Glutamatergic neuron (in vitro differentiated cells): ENCODE measurements at places on chromosomes 7 and 10. TPM values are rescaled to one million over a fixed set of nuclear protein-coding genes. Genes with fewer than 3 reads are reported as not detected.

DNA sequence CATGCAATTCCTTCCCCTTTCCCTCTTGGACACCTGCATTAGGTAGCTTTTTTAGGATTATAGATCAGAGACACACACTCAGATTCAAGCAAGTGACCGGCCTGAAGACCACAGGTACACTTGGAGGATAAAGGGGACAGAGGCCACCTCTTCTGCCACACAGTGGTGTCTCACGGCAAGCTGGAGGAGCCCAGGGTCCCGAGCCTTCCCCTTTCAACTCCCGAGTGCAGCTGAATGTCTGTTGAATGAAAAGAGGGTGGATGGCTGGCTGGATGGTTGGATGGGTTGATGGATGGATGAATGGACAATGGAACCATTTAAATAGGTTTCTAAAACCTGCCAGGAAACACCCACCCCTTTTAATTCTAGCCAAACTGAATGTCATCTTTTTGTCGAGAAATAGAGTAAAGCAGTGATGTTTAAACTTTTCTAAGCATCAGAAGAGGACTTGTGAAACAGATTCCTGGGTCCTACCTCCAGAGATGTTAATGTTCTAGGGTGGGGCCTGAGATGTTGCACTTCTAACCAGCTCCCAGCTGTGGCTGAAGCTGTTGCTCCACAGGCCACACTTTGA, 49.2 kb upstream of the ZMIZ1 start:
- no peak for DNase-seq
- H3K4me1 ChIP-seq: peaks cover 9% of the 10 kb centered on the region
- H3K27me3 ChIP-seq: peaks cover 6% of the 10 kb centered on the region
- H3K27ac ChIP-seq: no peak overlapping the region
- no peak overlapping the region for H3K4me3 ChIP-seq

GRCh38 chr10:92490387-92490786, 83.5 kb downstream of the IDE start:
- H3K4me3 ChIP-seq: no peak overlapping the region
- no peaks in the 10 kb centered on the region for H3K36me3 ChIP-seq
- no peak for DNase-seq
- peaks cover 5% of the 10 kb centered on the region for H3K4me1 ChIP-seq

Gene BEND7
- 3.1 TPM for total RNA-seq

GRCh38 chr10:49834976-49835375, 72.9 kb upstream of the OGDHL start:
- H3K4me3 ChIP-seq: no peak overlapping the region
- no peak for DNase-seq
- no peaks in the 10 kb centered on the region for H3K36me3 ChIP-seq
- H3K27ac ChIP-seq: no peak overlapping the region
- H3K27me3 ChIP-seq: no peaks in the 10 kb centered on the region

DNA sequence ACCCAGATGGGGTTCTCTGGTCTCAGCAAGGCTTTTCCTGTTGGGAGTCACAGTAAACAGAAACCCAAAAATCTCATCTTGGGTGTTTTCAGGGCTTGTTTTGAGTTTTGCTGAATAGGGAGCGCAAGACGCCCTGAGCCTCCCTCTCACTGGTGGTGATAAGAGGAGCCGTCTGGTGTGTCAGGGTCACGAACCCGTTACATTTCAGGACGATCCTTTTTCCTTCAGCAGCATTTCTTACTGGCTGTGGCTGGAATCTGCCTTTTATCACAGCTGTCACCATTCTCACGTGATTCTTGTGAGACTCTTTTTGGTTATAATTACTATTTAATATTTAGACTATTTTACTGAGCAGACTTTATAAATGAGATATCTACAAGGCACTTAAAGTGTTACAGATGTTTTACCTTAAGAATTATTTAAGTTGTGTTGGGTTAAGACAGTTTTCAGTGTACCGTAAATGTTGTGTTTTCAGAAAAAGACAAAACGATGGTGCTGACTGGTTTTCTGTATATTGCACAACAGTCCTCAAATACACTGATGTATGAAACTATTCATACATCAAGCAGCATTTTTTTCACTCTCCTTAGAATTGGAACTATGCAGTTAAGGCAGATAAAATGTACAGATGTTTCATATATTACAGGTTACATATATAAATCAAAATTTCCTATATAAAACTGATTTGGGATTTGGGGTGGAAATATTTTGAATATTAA, 2.2 kb upstream of the GET4 start:
- DNase-seq: no peak
- peak overlapping the region; percentile 91 for H3K27ac ChIP-seq
- no peak overlapping the region for H3K4me3 ChIP-seq
- peaks cover 24% of the 10 kb centered on the region for H3K4me1 ChIP-seq

Gene EMX2
- total RNA-seq: 0.47 TPM

DNA sequence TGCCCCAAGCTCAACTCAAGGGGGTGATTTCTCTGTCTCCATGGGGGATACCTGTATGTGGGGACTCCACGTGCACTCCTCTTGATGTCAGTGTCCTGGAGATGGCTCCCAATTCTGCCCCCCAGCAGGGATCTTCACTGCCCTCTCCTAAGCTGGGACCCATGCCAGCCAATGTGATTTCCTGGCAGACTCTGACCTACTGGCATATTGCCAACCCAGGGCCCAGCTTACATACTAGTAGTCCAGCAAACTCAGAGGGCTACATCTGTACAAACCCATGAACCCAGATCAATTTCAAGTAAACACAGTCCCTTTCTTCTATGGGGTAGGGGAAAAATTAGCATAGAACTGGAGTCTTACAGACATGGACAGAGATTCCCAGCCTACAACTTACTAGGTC, 26.2 kb upstream of the BMPR1A start:
- H3K4me1 ChIP-seq: peaks cover 2% of the 10 kb centered on the region
- no peak for DNase-seq
- no peak overlapping the region for H3K4me3 ChIP-seq
- peaks cover 5% of the 10 kb centered on the region for H3K27me3 ChIP-seq

DNA sequence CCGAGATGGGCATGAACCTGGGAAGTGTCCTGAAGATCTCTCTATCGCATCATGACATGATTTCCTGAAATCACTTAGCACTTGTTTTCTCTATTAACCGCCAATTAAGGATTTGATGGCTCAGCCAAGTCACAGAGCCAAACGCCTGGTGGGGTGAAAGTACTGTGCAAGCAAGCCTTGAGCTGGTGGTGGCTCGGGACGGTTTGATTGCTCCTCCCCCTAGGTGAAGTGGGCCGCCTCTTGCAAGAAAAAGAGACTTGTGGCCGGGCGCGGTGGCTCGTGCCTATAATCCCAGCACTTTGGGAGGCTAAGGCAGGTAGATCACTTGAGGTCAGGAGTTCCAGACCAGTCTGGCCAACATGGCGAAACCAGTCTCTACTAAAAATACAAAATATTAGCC, 50.3 kb downstream of the COL26A1 start:
- no peak overlapping the region for H3K4me3 ChIP-seq
- no peak overlapping the region for H3K27ac ChIP-seq
- H3K36me3 ChIP-seq: peaks cover 25% of the 10 kb centered on the region

GRCh38 chr10:126309228-126309883, 78.9 kb downstream of the ADAM12 start:
- peaks cover 6% of the 10 kb centered on the region for H3K36me3 ChIP-seq
- H3K27me3 ChIP-seq: peaks cover 3% of the 10 kb centered on the region
- no peaks in the 10 kb centered on the region for H3K4me1 ChIP-seq
- no peak overlapping the region for H3K4me3 ChIP-seq

DNA sequence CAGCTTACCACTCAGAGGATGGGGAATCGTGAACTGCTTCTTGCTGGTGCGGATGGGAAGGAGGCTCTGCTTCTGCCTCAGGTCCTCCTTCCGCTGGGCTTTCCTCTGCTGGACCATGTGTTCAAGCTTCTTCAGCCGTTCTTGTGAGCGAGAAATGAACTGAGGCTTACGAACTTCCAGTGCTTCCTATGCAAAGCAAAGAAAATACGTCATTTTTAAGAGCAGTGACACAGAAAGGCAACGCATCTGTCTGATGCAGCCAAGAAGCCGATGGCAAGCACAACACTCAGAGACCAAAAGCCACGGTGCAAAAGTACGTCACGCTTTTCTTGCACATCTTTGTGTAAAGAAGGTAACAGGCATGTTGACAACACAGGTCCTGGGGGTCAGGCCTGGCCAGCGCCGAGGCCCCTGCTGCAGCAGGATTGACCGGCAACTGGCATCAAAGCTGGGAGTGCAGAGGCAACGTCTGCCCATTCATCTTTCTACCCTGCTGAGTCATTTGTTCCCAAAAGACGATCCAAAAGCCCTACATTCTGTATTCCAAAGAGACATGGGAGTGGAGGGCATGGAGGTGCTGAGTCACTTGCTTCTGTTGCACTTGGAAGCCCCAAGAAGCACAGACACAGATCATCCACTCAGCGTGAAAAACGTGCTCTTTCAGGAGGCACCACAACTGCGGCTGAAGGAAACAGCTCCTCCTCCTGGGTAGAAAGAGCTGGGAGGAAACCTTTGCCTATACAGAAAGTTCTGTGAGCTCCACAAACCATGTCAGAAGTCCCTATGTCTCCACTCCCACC, 71.0 kb upstream of the ADAM12 start:
- peaks cover 4% of the 10 kb centered on the region for H3K4me1 ChIP-seq
- H3K27me3 ChIP-seq: peaks cover 4% of the 10 kb centered on the region
- no peak overlapping the region for H3K27ac ChIP-seq
- no peak for DNase-seq

DNA sequence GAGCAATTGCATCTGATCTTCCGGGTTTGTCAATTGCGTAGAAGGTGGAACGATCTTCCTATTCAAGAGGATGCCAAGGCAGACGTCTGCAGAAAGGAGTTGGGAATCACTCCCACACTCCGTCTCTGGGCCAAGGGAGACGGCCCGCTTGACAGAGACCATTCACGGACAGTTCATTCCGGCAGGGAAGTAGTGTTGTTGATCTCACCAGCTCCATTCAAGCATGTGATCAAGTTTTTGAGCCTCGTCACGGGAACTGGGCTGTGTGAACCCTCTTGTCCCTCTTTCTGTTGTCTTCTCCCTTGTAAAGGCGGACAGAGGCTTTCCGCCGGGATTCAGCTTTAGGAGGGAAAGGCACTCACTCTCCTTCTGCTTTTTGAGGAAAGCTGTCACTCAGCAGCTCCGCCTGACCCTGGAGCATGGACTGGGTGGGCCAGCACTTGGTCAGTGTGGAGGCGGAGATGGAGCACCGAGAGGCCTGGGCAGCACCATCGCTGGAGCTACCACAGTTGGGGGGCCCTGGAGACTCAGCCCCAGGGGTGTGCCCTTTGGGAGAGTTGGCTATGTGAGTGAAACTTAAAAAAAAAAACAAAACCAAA, 44.9 kb downstream of the SPDYE5 start:
- no peaks in the 10 kb centered on the region for H3K4me1 ChIP-seq
- no peaks in the 10 kb centered on the region for H3K36me3 ChIP-seq
- DNase-seq: no peak
- H3K27ac ChIP-seq: no peak overlapping the region

DNA sequence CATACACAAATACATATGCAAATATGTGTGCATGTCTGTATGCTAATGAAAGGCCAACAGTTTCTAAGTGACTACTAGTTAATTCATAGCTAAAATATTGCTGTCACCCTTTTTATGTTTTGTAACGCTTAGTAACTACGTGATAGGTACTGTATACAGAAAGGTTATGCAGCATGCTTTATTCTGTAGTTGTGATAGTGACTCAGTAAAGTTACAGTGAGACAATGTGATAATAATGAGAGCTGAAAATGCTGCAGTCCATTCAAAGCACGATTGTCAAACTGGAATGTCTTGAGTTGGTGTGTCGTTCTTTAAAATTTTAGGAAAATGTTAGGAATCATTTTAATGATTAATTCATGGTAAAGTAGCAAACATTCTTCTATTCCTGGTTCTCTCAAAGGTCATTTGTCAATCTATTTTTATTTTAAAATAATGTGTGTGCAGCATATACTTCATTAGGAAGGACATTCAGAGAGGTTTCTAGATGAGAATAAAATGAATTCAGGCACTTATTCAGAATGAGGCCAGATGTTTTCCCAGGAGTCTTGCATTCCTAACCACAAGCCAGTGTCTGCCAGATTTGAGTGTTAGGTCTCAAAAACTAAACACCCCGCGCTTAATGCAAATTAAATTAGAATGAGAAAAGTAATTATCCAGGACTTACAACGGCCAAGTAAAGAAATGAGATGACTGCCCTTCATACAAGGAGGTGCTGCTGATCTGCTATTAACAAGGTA, 408.8 kb upstream of the FZD8 start:
- no peak overlapping the region for H3K4me3 ChIP-seq
- no peak overlapping the region for H3K27ac ChIP-seq
- no peak for DNase-seq
- H3K36me3 ChIP-seq: no peaks in the 10 kb centered on the region
- peaks cover 2% of the 10 kb centered on the region for H3K27me3 ChIP-seq

Gene TMEM140
- total RNA-seq: not detected

DNA sequence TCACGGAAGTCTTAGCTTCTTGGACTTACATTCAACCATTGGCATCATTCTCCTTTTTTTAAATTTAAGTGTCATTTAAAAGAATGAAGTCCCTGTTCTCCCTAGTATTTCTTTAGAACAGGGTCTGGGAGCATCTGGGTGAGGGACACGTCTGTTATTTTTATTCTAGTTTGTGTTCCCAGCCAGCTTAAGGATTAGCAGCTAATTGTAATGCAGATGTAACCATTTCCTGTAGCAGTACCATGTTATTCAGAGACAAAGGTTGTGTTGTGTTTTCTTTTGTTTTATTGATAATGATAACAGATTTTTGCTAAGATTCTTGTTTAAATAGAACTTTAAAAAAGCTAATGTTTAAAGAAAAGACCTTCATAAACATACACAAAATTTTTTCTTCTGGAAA, 34.3 kb downstream of the BMS1 start:
- DNase-seq: no peak
- H3K36me3 ChIP-seq: peaks cover 22% of the 10 kb centered on the region
- H3K4me3 ChIP-seq: no peak overlapping the region
- no peaks in the 10 kb centered on the region for H3K27me3 ChIP-seq
- H3K4me1 ChIP-seq: no peaks in the 10 kb centered on the region
- H3K27ac ChIP-seq: peak overlapping the region; percentile 8

DNA sequence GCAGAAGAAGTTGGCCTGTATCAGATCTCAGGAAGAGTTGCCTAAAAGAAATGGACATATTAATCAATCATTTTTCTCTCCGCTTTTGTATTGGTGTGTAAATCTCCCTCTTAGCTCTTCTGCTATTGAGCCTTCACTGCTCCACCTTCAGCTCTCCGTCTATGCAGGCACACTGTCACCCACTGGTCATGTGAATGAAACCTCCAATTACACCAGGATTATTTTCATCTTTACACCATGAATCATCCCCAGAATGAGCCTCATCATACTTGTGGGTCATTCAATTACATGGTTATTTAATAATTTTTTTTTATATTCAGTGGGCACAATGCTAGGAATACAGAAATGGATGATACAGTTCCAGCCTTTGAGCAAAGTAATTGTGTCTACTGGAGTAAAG, 92.6 kb downstream of the LRRC4 start:
- H3K4me1 ChIP-seq: peaks cover 43% of the 10 kb centered on the region
- H3K4me3 ChIP-seq: no peak overlapping the region
- no peak overlapping the region for H3K27ac ChIP-seq

Gene NKX2-3
- total RNA-seq: not detected

Gene CYP2W1
- 1.3 TPM for total RNA-seq

DNA sequence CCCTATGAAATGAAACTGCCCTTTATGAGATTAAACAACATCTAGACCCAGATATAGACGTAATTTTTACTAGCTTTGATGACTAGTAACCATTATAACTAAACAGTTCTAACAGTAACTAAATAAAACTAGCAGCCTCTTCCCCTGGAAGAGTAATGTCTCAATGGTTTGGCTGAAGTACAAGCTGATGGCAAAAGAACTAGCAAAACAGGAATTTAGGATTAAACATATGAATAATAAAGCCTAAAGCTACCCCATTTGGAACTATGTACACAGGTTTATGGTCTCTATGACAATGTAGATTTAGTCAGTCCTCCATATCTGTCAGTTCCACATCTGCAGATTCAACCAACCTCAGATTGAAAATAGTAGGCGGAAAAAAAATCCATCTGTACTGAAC, 6.4 kb downstream of the DPY19L1 start:
- no peak overlapping the region for H3K27ac ChIP-seq
- peaks cover 4% of the 10 kb centered on the region for H3K36me3 ChIP-seq
- no peaks in the 10 kb centered on the region for H3K27me3 ChIP-seq
- H3K4me1 ChIP-seq: peaks cover 26% of the 10 kb centered on the region
